Stimulated activated effector memory CD8-positive, alpha-beta T cell treated with anti-CD3 and anti-CD28 coated beads, Interleukin-12 subunit alpha, Interleukin-12 subunit beta, amount 100 ng/mL, for 72 hours (primary cell): ENCODE measurements at places on chromosomes 7 and 10.

DNA sequence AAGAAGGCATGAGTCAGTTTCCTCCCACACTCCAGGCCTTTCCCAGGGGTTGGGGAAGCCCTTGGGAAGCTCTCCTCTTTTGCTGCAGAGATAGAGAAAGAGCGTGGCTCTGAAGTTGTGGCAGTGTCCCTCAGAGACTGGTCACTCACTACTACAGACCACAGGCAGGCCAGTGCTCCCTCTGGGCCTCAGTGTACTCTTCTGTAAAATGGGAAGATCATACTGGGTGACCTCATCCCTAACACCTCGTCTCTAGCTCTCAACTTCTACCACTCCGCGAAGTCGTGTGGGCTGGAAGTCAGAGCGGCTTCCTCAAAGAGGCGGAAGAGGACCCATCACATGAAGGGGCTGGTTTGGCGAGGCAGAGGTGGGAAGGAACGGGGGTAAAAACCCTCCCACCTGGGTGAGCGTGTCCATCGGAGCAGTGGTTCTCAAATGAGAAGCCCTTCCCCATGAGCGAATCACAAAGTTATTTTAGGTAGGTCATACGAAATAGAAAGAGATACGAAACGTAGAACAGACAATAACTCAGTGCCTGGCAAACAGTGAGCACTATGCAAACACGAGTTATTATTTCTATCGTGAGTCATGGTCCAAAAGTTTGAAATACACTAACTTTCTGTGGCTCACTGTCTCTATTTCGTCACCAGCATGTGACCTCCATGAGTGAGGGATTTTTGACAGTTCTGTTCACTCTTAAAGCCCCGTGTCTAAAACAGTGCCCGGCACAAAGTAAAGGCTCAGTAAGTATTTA lies 32.7 kb downstream of the PRKAG2 start:
- DNase-seq: no peak

GRCh38 chr10:58734116-58734515 lies 221.4 kb downstream of the BICC1 start:
- no peak for DNase-seq

DNA sequence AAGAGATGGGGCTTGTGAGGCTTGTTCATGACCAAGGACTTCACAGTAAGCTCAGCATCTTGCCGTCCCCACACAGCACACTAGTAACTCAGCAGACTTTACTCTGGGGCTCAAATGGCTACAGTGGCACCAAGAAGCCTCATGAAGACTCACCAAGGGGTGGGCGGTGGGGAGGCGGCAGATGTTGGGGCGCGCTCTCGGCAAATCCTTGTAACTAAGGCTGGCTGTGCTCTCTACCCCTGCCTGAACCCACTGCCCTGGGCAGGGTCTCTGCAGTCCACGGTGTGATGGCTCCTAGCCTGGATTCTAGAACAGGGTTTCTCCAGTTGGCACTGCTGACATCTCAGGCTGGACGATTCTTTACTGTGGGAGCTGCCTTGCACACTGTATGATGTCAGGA lies 12.4 kb upstream of the SMARCD3 start:
- no peak for DNase-seq

DNA sequence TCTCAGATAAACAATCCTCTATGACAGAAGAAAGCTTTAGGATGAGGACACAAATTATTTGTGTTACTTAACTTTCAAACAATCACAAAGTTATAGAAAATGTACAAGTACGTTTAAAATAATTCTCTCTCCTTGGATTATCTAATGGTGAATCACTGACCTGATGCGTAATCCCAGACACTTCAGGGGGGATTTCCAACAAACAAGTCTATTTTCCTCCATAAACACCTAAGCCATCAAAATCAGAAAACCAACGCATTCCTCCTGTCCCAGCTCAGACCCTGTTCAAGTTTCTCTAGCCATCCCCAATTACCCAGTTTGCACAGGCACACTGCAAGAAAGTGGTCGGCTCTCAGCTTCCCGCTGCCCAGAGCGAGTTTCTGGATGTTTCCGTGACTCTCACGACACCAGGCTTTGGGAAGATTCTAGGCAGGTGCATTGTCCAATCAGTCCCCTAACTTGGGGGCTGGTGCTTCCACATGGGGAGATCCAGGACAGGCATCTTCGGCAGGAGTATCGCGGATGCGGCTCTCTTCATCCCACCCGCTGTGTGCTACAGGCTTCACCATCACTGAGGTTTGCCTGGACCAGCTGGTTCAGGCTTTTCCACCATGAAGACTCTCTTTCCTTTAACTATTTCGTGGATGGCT lies 200.0 kb downstream of the ZMYND11 start:
- DNase-seq: no peak

DNA sequence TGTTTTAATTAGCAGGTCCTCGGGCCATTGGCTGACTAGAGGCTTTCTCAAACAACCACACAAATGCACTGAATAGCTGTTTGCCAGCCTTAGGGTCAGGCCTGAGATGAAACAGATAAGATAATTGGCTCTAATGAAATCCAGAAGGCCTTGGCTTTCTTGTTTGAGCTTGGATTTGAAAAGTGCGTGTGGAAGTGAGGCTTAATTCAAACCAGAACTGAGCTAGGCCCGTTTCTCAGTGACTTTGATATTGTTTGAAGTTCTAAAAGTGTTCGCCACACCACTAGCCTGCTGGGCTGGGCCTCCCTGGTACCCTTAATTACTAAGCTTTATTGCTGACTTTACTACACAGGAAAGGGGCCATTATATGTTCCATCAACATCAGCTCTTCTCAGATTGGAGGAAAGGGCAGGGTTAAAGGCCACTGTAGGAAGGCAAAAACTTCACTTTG lies 270.6 kb downstream of the TWIST1 start:
- DNase-seq: no peak

- DNase-seq: no peak
Measured at GRCh38 chr7:157846271-157846670, 509.5 kb downstream of the DNAJB6 start.

DNA sequence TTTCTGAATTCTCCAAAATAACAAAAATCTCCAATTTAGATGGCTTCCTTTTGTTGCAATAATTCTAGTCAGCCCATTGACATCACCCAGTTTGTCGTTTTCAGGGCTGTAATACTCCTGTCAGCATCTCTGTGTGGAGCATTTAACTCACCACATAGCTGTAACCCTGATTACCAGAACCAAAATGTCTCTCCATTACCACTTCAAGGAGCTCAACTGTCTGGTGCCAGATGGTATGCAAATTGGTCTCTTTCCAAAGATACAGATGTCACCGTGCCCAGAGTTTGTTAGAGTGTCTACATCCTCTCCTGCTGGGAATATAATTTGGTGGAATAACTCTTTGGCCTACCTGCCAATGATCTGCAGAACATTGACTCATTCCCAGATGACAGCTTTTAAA lies 350.3 kb upstream of the POT1 start:
- no peak for DNase-seq

GRCh38 chr7:21184942-21185652 lies 242.8 kb upstream of the SP4 start:
- no peak for DNase-seq

GRCh38 chr7:149586646-149587645 lies 89.3 kb upstream of the ZNF746 start:
- no peak for DNase-seq

DNA sequence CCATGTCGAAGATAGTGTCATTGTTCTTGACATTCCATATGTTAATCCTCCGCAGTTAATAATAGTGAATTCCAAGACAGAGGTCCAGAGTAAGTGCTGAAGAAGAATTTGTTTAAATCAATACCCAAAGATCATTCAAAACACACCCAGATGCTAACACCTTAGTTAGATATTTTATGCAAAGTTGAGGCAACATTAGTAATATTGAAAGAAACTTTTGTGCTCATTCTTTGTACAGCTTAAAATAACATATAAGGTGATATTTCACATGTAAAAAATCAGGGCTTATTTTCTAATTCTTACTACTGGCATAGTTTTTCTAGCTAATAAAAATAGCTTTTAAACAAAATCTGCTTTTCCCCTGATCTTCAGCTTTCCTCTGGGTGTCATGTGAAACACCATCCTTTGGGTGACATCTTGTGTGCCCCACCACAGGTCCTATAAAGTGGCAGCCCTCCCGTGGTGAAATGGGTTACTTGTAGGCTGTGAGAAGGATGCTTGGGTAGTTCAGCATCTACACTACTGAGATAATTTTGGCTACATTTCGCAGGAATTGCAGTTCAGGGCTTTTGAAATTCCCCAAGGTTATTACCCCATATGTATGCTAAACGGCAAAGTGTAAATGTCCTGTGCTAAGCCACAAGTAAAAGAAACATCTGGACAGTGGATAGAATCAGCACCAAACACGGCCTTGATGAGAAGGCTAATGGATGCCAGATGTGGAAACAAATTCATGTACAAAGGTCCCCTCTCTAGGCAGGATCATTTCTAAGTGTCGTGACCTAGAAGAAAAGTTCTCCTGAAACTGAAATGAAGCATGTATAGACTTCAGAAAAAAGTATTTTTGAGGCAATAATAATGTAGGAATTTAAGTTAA lies 105.4 kb downstream of the GRM3 start:
- no peak for DNase-seq

DNA sequence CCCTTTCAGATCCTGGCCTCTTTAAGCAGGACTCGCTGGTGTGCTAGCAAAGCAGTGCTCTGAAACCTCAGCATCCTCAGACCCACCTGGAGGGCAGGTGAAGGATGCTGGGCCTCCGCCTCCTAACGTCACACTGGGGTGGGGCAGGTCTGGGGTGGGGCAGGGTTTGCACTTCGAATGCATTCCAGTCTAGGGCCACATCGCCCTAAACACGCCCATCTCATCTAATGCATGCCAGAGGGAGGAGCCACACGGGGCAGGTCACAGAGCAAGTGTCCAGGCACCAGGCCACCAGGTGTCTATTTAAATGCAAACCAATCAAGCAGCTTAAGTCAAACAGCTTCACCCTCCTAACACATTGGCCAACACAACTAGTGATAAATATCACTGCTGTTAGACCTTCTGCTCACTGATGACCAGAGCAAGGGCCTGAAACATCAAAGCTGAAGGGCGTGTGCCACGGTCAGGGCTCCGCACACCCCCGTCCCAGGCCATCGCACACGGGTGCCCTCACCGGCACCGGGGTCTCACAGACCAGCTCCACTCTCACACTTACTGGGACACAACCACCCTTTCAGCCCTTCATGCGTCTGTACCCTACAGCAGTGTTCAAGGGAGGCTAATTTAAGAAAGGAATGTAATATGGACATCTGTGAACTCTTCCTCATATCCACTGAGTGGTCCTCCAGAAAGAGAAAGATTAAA lies 47.1 kb downstream of the DIP2C start:
- no peak for DNase-seq

- no peak for DNase-seq
Measured at GRCh38 chr10:132281915-132282666, 25.7 kb downstream of the STK32C start.

- DNase-seq: no peak
Measured at GRCh38 chr10:79230328-79230830, 116.9 kb upstream of the PPIF start.
